NAMALWA (cell line): ENCODE measurements at places on chromosomes 7 and 10.

GRCh38 chr7:50362712-50363282 is 58.3 kb downstream of the IKZF1 start:
- DNase-seq, result no peak

GRCh38 chr7:101630591-101630990 is 1.5 kb upstream of the MYL10 start:
- no peak for DNase-seq

- DNase-seq, result no peak
Measured at GRCh38 chr7:84583331-84583730, 388.7 kb upstream of the SEMA3A start.

- no peak for DNase-seq
Measured at GRCh38 chr10:56139405-56139804, 221.7 kb downstream of the ZWINT start.

DNA sequence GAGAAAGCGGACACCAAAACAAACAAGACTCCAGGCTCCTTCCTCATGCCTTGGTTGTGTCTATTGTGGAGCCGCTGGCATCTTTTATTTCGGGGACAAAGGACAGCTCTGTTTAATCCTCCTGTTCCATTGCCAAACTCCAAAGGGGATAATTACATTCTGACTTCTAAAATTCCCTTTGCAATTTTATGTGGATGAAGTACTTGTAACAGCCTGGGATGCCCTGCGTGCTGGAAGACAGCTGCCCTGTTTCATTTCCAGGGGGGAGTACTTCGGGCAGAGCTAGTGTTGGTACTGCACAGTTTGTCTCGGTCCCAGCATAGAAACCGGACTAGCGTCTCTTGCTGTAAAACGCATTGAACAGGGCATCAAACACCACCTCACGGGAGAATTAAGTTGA is 90.9 kb downstream of the BAMBI start:
- no peak for DNase-seq

DNA sequence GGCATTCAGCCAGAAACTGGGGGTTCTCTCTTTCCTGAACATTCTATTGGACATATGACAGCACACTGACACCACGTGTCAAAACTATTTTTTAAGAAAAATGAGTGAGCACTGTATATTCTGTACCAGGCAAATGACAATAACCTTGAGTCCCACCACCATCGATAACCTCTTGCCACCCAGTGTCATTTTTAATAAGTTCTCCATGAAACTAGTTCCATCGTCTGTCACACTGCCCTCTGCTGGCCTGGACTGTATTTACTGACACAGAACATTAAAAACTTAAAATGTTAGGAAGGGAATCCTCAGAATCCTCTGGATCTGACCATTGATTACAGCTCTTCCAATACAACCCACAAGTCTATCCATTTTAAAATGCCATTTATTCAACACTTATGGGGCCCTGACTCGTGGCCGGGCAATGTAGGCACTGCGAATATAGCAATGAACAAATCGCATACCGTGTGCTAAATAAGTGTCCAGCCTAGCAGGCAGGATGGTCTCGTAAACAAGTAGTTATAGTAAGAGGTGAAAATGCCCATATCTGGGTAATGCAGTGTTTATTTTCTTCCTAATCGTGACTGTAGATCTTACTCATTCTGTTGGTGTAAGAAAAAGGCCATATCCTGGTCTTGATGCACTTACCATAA is 35.9 kb upstream of the CACNB2 start:
- peak; percentile 59 for DNase-seq

GRCh38 chr7:140034421-140034820 is 28.3 kb downstream of the PARP12 start:
- DNase-seq, result no peak

GRCh38 chr10:3986493-3987142 is 201.6 kb upstream of the KLF6 start:
- DNase-seq, result no peak

- peak; percentile 13 for DNase-seq
Measured at GRCh38 chr10:46227936-46228562, 58.7 kb upstream of the ANTXRL start.

GRCh38 chr10:7302930-7303557 is 107.8 kb downstream of the SFMBT2 start:
- no peak for DNase-seq

DNA sequence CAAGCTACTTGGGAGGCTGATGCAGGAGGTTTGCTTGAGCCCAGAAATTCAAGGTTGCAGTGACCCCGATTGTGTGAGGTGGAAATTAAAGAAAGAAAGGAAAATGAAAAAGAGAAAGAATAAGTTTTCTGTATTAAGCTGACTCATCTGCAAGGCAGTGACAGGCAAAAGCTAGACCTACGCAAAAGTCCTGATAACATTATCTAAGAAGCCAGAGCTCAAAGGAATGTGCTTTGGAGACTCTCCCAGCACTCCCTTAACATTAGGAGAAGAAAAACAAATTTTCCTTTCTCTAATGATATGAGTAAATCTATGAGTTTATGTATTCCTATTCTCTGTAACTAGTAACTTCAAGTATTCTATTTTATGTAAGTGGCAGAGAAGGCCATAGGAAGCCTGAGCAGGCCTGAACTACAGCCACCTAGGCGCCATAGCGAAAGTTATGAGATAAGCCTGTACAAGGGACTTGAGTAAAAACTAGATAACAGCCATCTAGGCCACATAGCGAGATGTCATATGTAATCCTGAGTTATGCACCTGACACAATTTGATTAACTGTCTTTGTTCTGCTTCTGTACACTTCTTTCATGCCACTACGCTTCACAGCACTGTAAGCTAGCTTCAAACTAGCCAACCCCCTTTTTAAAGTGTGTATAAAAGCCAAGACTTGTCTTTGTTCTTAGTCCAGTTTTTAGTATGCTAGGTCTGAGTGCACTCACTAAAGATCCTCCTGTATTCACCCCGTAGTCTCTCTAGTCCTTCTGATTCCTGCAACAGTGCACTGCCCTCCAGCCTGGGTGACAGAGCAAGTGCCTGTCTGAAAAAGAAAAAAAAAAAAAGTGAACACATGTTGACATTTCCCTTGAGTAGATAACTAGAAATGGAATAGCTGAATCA is 9.4 kb upstream of the ZWINT start:
- peak; percentile 34 for DNase-seq

- DNase-seq, result no peak
Measured at GRCh38 chr7:148915211-148915610, 31.1 kb upstream of the EZH2 start.

DNA sequence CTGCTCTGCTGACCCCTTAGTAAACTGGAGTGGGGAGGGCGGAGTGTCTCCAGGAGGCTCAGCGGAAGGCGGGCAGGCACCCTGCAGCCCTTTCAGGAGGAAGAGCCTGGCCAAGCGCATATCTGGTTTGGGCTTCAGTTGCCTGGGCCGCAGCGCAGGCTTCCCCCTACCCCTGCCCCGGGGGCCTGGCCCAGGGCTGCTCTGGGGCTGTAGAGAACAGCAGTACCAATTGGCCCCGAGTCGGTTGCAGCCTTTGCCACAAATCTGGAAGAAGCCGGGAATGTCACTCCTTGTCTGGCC is 28.1 kb upstream of the JAKMIP3 start:
- DNase-seq, result no peak

GRCh38 chr7:29131678-29132077 is 14.7 kb downstream of the CPVL start:
- no peak for DNase-seq

GRCh38 chr7:676972-677385 is 49.5 kb upstream of the DNAAF5 start:
- DNase-seq, result no peak

GRCh38 chr10:121774404-121774803 is 153.4 kb downstream of the ATE1 start:
- no peak for DNase-seq

DNA sequence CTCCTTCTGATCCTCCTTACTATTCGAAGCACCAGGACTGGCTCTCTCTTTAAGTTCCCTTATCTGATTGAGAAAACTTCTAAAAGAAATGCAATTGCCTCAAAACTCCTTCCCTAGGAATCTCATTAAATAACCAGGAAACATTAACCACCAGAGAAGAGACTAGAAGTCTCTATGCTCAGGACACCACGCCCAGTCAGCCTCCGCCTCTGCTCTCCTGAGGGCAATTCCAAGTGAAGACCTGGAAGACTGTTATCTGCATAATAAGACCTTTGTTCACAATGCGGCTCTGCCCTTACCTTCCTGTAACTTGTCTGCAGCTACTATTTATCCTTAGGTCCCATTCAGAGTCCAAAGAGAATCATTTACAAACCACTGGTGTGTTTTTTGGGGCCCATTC is 78.8 kb downstream of the ELMO1 start:
- DNase-seq, result no peak

DNA sequence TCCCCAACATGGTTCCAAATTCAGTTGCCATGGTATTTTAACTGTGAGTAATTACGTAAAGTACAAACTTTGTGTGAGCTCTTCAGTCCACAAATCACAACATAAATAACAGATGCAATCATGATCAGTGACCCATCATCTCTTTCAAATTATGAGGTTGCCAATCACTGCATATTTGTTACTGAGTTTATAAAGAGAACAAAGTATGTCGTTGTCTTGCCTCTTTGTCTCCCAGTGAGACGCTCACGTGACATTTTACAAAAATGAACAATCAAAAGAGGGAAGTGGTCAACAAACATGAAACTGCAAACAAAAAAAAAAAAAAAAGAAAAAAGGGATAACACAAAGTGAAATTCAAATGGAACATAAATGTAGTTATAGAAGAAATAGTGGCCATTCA is 122.7 kb upstream of the PDSS1 start:
- peak; percentile 69 for DNase-seq

GRCh38 chr10:10092581-10092980 is 925.1 kb upstream of the CELF2 start:
- DNase-seq, result no peak

DNA sequence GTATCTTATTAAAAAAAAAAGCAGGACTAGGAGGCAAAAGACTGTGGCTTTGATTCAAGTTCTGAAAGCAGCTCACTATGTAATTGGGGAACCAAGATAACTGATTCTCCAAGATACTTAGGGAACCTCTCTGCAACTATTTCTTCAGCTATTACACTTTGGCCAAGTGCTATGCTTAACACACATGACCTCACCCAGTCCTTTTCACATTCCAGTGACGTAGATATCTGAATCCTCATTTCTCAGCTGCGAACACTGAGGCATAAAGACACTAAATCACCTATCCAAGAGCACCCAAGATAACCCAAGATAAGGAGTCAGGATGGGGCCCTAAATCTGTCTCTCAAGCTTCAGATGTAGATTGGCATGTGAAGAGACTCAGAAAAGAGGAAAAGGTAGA is 133.6 kb downstream of the GLI3 start:
- DNase-seq, result no peak

GRCh38 chr10:119358152-119358512 is 150.8 kb downstream of the GRK5 start:
- no peak for DNase-seq

DNA sequence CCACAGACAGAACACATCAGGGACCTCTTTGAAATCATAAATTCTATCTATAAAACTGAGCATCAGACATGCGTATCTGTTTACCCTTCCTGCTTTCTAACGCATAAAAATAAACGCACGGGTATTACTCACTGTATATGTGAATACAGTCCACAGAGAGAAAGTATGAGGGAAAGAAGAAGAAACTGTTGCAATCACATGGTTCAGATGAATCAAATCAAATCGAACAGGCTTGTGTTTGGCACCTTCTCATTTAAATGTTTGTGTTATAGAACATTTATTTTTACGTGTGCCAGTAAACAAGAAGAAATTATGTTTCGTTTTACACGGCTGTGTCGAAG is 322.0 kb downstream of the FRMD4A start:
- DNase-seq, result no peak

GRCh38 chr10:94129393-94130130 is 135.8 kb downstream of the PLCE1 start:
- no peak for DNase-seq

- DNase-seq, result no peak
Measured at GRCh38 chr10:112448888-112449287, 1.9 kb downstream of the VTI1A start.
